Cardiac septum (tissue), 1 donor: ENCODE measurements at places on chromosomes 2 and 18. TPM values are rescaled to one million over a fixed set of nuclear protein-coding genes. Genes with fewer than 3 reads are reported as not detected.

AP1S3 gene
- 0.19 TPM for total RNA-seq

INHA gene
- total RNA-seq = 0.59 TPM

MDH1B gene
- 1.3 TPM for total RNA-seq

TSPYL6 gene
- total RNA-seq = 0.11 TPM

CFC1 gene
- not detected for total RNA-seq
